Thoracic aorta (tissue), 2 donors: ENCODE measurements at places on chromosomes 5 and 9.

- no peak for DNase-seq
Observed at GRCh38 chr5:120803282-120803681, 339.2 kb downstream of the PRR16 start.

GRCh38 chr9:6243746-6244145, 28.1 kb downstream of the IL33 start:
- no peak for DNase-seq

GRCh38 chr5:14790220-14790619, 81.4 kb downstream of the ANKH start:
- DNase-seq = no peak

DNA sequence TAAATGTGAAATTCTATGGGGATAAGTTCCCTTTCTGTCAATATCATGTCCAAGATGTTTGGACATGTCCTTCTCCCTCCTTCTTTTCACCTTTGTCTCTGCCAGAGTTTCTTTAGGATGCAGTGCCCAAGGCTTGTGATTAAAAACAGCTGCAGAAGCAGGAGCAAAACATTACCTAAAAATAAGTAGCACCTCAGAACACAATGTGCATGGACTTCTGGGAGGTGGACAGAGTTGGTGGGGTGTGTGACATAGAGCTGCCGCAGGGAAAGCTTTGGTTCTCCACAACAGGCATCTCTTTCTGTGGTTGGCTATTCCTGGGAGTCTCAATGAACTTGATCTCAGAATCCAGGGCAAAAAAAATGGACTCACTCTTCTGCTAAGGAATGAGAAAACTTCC, 97.0 kb downstream of the SEC61B start:
- DNase-seq = no peak

- DNase-seq = no peak
Observed at GRCh38 chr5:5306696-5307095, 115.8 kb upstream of the ICE1 start.
